ENCODE measurements at places on chromosomes 5 and 9.

- DNase-seq = no peak
Measured at GRCh38 chr9:114061830-114062474, 16.1 kb downstream of the AMBP start.

DNA sequence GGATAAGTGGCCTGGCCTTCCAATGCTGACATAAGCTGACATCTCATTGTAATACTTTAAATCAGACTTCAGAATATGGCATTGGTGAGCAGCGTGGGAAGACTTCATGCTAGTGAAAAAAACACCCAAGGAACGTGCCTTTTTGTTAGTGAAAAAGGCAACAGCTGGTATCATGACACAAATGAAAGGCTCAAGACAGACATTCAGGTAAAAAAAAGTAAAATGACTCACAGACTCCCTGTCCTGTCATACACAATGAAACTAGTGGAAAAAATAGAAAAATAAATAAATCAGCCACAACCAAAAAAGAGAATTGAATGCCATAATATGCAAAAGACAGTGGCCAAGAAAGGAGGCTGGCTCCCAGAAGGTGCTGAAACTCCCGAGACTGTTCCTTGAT, 24.4 kb upstream of the PPP1R2B start:
- DNase-seq = no peak

DNA sequence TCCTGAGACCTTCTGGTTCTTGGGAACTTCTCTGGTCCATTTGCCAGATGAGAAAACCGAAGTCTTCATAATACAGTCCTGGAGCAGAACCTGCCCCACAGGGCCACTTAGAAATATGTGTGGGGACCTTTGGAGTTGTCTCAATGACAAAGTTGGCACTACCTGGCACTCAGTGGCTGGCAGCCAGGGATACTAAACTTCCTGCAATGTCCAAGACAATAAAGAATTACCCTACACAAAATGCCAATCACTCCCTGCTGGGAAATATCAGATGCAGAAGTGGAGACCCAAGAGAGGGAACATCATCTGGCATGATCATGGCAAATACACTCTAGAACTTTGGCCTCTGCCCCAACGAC, 29.6 kb downstream of the ADRB2 start:
- DNase-seq = no peak

DNA sequence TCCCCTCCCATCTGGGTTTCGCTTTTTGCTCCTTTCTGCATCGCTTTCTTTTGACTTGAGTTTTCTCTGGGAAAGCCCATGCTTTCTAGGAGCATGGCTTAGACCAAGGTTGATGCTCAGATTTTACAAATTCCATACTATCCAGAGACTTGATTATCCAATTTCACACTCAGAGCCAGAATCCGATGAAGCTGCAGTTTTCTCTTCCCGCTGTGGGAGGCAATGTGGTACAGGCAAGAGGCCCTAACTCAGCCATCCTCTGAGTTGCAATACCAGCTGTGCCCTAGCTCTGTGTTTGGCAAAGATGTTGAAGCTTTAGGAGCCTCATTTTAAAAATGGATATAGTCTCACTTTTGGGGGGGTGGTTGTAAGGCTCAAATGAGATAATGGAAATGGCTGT, 85.1 kb downstream of the BRINP1 start:
- DNase-seq = no peak

DNA sequence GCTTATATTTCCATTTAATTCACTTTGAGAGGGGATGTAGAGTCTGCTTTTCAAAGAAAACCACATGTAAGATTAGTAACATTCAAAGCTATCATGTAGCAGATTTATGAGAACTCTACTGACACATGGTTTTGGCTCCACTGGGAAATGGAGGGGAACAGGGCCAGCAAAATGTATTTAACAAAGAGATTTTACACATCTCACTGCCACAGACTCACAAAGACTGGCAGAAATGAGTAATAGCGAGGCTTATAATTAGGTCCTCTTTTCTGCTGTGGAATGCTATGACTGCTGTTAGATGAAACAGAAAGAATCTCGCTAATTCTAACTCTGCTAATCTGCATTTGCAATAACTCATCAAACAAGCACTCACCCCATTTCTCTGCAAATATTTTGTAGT, 4.5 kb downstream of the DAP start:
- no peak for DNase-seq

GRCh38 chr5:10049858-10050455, 199.7 kb downstream of the ATPSCKMT start:
- no peak for DNase-seq

DNA sequence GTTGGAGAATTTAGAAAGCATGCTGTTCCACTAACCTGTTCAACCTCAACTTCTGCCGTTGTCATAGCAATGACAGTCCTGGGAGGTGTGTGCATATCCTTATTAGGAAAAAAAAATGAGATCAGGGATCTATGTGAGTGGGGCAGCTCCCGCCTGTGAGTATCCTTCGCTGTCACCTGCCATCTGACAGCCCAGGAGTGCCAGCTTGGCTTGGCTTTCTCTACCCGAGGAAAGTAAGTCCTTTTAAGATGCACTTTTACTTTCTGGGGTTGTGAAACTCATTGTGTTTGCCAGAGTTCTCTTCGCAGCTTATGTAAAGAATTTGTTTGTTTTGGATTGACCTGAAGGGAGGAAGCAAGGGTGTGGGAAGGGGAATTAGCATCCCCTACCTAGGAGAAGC, 21.8 kb downstream of the PCDHAC2 start:
- no peak for DNase-seq

DNA sequence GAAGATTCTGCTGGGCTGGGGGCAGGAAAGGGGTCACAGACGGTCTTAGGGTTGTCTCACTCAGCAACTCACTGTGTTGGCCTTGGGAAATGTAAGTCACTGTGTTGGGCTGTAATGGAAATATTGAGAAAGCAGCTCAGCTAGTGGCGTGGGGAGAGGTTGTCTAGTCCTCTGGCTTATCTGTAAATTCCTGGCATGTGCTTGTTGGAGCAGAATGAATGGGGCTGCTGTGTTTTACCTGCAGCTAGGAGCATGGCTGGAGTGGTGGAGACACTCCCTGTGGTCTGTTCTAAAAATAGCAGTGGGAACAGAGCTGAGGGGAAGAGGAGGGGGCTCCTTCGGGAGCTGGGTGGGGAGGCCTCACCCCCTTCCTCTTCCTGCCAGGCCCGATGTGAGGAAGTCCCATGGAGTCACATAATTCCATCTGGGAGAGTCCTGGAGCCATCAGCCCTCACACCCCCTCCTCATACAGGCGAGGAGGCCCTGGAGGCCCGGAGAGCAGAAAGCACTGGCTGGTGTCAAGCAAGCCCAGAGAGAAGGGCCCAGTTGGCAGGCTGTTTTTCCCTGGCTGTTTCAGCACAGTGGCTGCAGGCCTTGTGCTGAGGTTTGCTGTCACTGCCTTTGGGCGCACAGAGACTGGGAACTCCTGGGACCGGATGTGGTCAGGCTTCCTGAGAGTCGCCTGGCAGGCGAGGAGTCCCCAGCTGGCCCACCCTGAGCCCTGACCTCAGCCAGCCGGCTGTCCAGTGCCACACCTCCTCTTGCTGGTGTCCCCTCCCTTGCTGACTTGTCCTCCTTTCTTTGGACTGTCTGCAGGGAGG, 84.9 kb downstream of the RGS3 start:
- DNase-seq = no peak

GRCh38 chr5:169151051-169151805, 149.7 kb downstream of the SLIT3 start:
- no peak for DNase-seq

- no peak for DNase-seq
Measured at GRCh38 chr9:4987961-4988421, 2.9 kb downstream of the JAK2 start.

DNA sequence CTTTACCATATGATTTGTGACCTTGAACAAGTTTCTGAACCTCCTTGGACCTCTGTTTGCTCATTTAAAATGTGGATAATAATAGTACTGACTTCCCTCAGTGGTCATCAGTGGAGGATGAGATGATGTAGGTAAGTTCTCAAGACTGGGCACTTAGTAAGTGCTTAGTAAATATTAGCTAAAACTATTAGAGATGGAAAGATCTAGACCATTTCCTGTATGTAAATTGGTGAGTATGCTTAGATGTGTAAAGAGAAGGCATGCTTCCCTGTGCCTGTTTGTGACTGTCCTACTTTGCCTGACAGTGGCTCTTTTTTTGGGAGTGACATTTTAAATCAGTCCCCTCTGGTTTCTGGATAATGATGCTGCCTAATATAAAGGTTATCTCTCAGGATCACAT, 288.1 kb downstream of the GABRB2 start:
- no peak for DNase-seq

GRCh38 chr5:139895647-139896046, 100.0 kb downstream of the PSD2 start:
- no peak for DNase-seq

GRCh38 chr9:109355564-109356297, 34.9 kb upstream of the EPB41L4B start:
- no peak for DNase-seq

GRCh38 chr5:3123763-3124157, 372.3 kb upstream of the IRX2 start:
- DNase-seq = no peak

DNA sequence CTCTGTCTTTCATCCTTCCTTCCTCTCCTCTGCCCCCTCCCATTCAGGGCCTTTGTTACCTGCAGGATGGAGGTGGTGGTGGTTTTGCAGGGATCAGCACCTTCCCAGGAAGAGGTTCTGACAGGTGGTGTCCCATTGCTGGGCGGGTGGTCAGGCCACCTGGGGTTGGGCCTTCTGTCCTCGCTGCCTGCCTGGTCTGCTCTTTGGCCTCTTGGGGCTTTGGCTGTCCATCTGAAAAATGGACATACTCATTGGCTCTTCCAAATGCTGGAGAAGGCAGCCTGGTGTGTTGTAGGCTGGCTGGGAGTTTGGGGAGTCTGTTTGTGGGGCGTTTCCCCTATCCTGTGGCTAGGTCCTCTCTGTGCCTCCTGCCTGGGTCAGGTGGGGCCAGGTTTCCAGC, 4.3 kb downstream of the RXRA start:
- no peak for DNase-seq

DNA sequence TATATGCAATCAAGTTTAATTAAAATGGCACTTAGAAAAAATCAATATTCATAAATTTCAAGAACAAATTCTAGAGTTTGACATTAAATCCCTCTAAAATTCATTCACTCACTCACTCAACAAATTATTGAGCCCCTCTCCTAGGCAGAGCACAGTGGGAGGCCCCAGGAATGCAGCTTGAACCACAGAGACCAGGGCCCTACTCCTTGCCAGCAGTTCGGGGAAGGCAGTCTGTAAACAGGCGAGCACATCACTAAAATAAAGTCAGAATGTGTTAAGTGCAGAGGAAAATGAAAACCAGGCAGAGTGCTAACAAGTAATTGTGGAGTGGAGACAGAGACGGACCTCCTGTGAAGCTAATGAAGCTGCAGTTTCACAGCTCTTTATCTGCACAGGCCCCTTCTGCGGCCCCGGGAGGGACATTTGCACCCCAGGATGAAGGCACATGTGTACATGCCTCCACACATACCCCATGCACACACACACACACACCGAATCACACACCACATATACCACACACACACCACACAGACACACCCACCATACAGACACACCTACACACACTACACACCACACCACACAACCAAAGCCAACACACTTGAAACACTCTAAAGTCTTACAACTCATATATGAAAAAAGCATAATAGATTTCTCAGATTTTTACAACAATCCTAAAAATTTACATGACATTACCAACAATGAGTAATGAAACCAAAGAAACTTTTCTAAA, 40.5 kb downstream of the BHMT start:
- no peak for DNase-seq

DNA sequence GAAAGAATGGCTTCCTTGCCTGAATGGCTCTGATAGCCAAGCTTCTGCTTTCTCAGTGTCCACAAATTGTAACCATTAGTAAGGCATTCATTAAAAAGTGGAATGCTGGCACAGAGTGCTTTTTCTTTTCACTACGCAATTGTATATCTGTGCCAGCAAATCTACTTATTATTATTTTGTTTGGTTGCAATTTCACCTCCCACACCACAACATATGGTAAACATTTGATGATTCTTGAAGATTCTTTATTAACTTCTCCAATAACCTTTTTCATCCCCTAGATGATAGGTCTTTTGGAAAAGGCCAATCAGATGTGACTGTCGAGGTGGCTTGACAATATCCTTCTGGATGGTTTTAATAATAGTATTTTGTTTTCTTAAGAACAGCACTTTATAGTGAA, 234.1 kb downstream of the TMEM38B start:
- no peak for DNase-seq

GRCh38 chr5:138601444-138601843, 26.2 kb upstream of the HSPA9 start:
- DNase-seq = no peak

DNA sequence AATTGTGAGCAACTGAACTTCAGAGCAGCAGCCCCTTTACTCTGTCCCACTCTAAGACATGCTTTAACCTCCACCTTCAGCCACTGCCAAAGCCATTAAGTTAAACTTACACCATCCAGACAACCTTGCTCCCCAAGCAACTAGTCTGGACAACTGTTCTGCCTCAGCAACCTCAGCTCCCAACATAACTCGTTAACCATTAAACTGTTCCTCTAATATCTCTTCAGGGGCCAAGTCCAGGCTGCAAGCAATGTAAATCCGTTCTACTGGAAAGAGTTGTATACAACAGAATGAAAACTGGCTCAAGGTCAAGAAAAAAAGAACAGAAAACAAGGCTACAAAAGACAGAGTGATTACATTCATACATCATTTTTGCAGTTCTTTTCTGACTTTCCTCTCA, 131.7 kb upstream of the TARS1 start:
- DNase-seq = no peak

GRCh38 chr9:85536514-85536913, 205.2 kb downstream of the AGTPBP1 start:
- DNase-seq = no peak

- DNase-seq = no peak
Measured at GRCh38 chr9:25350011-25350410, 328.2 kb downstream of the TUSC1 start.

GRCh38 chr9:31445960-31446359, 938.5 kb upstream of the ACO1 start:
- DNase-seq = no peak

DNA sequence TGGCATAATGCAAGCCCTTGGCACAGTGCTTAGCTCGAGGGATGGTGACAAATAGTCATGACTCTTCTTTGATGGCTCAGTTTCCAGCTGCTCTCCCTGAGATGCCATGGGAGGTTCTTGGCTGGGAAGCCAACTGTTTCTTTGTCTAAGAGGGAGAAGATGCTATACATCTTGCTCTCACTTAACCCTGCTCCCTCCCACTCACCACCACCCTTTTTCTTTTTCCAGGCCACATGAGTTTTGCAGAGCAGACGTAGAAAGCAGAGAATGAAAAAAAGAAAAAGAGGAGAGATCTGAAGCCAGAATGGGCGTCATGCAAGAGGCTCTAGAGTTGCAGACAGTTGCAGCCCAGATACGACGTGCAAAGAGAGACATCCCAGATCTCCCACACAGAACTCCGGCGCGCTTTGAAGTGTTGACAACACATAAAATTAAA, 160.5 kb downstream of the FGF18 start:
- no peak for DNase-seq

GRCh38 chr9:16133032-16133431, 580.2 kb downstream of the CCDC171 start:
- no peak for DNase-seq

All from chondrocyte (in vitro differentiated cells).